ENCODE measurements at places on chromosomes 3 and 15.

DNA sequence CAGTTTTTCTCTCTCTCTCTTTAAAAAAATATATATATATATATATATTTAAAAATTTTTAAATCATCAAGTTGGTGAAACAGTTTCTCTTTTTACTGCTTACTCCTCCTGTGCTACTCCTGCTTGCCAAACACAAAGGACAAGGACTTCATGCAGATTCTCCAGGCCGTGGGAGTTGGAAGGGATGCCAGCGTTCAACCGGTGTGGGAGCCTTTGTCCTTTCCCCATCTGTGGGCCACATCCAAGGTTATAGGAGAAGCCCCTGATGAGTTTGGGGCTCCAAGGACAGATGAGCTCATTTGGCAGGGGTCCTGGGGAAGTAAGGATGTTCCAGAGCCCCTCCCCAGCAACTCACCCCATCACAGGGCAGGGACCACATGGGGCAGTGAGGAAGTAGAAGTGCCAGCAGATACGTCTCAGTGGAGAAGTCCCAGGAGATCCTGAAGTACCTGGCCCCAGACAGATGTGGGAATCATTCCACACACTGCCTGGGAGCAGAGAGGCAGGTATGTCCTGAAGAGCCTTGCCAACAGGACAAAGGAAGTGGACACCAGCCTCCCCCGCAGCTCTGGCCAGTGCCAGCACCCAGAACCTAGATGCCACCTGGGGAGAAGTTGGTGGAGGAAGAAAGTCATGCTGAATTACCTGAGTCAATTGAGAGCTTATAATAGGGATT, 36.6 kb downstream of the CCK start:
- DNase-seq: no peak

DNA sequence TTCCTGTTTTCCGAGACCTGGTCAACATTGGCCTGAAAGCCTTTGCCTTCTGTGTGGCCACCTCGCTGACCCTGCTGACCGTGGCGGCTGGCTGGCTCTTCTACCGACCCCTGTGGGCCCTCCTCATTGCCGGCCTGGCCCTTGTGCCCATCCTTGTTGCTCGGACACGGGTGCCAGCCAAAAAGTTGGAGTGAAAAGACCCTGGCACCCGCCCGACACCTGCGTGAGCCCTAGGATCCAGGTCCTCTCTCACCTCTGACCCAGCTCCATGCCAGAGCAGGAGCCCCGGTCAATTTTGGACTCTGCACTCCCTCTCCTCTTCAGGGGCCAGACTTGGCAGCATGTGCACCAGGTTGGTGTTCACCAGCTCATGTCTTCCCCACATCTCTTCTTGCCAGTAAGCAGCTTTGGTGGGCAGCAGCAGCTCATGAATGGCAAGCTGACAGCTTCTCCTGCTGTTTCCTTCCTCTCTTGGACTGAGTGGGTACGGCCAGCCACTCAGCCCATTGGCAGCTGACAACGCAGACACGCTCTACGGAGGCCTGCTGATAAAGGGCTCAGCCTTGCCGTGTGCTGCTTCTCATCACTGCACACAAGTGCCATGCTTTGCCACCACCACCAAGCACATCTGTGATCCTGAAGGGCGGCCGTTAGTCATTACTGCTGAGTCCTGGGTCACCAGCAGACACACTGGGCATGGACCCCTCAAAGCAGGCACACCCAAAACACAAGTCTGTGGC, 16.9 kb downstream of the TMEM43 start:
- DNase-seq: no peak

- DNase-seq: no peak
Observed at GRCh38 chr15:59347915-59348314, 24.8 kb downstream of the MYO1E start.

DNA sequence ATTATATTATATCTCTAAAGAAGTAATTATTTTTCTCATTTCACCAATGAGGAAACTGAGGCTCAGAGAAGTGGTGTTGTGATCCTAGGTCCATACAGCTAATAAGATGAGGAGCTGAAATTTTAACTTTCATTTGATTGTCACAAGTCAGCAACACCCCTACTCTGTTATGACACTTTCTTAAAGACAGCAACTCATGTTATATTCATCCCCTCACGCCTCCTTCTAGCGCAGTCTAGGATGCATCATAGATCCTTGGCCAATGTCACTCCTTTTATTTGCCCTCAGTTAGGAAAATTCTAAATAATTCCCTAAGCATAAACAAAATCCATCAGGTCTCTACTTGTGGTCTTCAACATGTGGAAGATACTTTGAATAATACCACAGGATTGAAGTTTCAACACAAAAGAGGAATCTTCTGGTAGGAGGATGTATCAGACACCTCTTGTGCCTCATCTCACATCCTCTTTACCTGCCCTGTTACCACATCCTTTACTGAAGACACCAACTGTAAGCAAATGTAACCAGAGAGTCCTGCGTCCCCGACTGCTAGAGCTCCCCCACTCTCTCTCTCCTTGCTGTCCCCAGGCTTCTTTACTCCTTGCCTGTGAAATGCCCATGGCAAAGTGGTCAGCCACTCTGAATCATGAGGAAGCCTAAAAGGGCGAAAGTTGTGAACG, 53.7 kb downstream of the TRIM42 start:
- DNase-seq: no peak

- DNase-seq: peak; percentile 6
Observed at GRCh38 chr15:74906067-74906449, 593 bp downstream of the FAM219B start.

- no peak for DNase-seq
Observed at GRCh38 chr3:145266368-145266767, 894.6 kb downstream of the PLOD2 start.

DNA sequence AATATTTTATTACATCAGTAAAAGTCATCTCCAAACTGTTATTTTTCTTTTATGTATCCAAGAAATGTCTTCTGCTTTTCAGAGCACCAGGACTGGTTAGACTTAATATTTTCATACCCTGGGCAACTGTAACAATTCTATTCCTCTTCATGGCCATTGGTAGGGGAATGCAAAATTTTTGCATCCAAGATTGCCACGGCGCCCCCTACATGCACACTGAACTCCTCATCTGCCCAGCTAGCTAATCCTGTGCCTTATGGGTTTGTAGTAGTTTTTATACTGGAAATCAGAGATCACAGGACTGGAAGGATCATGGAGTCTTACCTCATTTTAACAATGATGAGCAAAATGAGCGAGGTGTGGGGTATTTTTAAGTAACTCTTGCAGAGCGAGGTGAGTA, 74.2 kb downstream of the CRTC3 start:
- peak; percentile 61 for DNase-seq

GRCh38 chr15:64883100-64883581, 28.6 kb upstream of the ANKDD1A start:
- no peak for DNase-seq

DNA sequence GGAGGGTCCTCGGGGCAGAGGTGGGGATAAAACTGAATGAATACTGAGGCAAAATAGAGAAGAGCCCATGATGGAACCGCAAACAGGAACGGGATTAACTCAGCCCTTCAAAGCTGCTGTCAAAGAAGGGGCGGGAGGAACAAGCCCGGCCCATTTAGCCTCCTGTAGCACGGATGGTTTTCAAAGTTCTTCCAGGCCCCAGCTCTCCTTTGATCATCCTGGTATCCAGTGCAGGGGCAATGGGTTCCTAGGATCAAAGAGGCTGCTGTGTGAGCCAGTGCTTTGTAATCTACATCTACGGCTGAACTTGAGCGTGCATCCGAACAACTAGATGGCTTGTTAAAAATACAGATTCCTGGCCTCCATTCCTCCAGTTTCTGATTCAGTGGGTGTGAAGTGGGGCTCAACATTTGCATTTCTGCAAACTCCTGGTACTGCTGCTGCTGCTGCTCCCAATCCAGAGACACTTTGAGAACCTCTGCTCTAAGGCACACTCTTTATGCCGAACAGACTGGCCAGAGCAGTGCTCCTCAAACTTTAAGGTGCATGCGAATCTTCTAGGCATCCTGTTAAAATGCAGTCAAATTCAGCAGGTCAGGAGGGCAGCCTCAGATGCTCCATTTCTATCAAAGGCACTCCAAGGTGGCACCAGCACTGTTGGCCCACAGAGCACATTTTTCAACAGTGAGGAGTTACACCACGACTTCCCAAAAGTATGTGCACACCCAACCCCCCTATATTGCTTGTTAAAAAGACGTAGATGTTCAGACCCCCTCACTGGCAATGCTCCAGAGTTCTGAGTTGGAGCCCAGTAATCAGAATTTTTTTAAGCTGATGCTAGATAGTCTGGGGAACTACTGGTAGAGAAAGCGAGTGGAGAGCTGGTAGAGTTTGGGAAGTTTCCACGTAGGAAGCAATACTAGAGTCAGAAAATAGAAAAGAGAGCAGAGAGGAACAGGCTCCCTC, 5.6 kb downstream of the GALNT15 start:
- DNase-seq: no peak

- no peak for DNase-seq
Observed at GRCh38 chr3:55682461-55682860, 195.4 kb upstream of the WNT5A start.

DNA sequence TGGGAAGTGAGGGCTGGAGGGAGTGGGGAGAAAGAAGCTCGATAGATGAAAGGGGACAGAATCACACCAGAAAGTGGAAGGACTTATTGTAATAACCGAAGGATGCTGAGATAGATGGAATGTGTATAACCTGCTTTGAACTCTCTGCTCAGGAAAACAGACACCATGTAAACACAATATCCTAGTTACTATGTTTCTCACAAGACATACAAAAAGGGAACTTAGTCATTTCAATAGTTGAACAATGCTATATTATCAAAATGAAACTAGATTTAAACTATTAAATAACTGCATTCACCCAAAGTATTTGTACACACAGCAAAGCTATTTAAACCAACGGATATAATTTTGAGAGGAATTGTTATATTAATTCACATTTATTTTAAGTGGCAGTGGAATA, 108.3 kb upstream of the GADL1 start:
- no peak for DNase-seq

DNA sequence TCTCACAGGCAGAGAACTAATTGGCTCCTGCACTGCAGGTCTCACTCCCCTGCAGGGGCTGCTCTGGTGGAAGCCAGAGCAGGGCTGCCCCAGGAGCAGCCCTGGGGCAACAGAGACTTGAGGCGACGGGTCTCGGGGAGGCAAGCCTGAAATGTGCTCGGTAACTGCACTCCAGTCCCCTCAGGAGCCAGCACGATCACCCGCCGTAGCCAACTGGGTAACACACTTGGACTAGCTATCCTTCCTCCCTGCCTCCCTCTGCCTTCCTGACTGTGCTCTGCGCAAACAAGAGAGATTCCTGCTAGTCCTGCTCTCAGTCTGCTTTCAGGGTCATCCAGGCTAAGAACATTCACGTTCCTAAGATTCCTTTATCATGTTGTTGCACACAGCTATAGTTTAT, 140.7 kb upstream of the NSMCE3 start:
- no peak for DNase-seq

- no peak for DNase-seq
Observed at GRCh38 chr3:2992534-2992933, 117.6 kb downstream of the IL5RA start.

DNA sequence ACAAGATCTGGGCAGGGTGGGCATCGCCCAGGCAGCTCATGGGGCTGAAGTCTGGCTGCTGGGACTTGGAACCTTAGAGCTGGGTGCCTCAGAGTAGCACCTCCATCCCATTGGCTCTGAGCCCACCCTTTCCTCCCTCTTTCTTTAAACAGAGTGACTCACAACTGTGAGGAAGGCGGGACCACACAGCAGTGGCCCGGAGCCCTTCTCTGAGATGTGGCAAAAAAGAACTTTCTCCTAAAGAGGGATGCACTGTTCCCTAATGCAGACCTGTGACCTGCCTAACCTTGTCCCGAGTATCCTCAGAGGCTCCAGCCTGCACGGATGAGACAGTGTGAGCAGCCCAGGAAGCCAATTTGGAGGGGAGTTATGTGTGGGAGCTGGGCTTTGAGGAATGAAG, 23.6 kb downstream of the PRR20G start:
- DNase-seq: no peak

GRCh38 chr15:52252781-52253180, 42.8 kb downstream of the MYO5C start:
- no peak for DNase-seq

GRCh38 chr15:80447077-80447476, 42.9 kb downstream of the ARNT2 start:
- DNase-seq: no peak

DNA sequence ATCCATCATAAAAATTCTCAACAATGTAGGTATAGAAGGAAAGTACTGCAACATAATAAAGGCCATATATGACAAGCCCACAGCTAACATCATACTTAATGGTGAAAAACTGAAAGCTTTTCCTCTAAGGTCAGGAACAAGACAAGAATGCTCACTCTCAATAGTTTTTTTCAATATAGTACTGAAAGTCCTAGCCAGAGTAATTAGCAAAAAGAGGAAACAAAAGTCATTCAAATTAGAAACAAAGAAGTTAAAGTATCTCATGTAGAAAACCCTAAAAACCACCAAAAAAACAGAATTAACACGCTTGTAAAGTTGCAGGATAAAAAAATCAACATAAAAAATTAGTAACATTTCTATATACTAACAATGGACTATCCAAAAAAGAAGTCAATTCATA, 61.8 kb downstream of the MYH15 start:
- no peak for DNase-seq

GRCh38 chr3:81716870-81717509, 44.5 kb downstream of the GBE1 start:
- DNase-seq: no peak

DNA sequence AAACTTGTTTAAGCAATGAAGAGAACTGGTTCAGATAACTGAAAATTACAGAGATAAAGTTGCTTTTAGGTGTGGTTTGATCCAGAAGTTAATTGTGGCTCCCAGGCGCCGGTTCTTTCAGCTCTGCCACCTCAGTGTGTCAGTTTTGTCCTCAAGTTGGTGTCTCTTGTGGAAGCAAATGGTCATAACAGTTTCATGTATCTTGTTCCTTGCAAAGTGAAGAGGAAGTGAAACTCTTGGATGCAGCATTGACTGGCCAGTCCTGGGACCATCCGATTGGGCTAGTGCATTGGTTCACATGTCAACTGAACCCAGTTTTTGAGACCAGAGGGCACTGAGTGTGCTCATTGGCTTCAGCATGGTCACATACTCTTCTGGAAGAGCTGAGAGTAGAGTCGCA, 181.4 kb upstream of the GRM7 start:
- no peak for DNase-seq

DNA sequence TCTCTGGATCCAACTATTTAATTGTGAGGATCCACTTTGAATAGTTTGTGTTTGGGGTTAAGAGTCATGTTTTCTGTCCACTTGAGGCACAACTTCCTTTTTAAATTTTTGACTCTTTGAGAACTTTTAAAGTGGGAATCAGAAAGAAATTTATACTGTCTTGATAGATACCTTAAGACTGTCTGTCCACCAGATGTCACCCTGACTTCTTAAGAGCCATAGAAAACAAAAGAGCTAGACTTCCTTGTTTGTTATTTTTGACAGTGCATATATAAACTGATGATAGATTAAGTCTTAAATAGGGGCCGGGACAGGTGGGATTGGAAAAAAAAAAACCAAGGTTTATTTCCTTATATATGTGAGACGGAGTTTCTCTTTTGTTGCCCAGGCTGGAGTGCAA, 52.1 kb upstream of the WDR72 start:
- no peak for DNase-seq

- DNase-seq: no peak
Observed at GRCh38 chr3:131242201-131242600, 139.4 kb upstream of the NUDT16 start.

GRCh38 chr3:142129516-142130171, 19.7 kb downstream of the TFDP2 start:
- DNase-seq: no peak

GRCh38 chr3:24601066-24601939, 106.7 kb upstream of the THRB start:
- DNase-seq: no peak

Measured in activated CD4-positive, alpha-beta T cell treated with anti-CD3 and anti-CD28 coated beads, Interleukin-2, amount 50 U/mL, for 4 hours (primary cell).